ENCODE measurements at places on chromosomes 5 and 9.
A peak's percentile ranks its signal among the peaks of the same experiment; 100 is the strongest.

DNA sequence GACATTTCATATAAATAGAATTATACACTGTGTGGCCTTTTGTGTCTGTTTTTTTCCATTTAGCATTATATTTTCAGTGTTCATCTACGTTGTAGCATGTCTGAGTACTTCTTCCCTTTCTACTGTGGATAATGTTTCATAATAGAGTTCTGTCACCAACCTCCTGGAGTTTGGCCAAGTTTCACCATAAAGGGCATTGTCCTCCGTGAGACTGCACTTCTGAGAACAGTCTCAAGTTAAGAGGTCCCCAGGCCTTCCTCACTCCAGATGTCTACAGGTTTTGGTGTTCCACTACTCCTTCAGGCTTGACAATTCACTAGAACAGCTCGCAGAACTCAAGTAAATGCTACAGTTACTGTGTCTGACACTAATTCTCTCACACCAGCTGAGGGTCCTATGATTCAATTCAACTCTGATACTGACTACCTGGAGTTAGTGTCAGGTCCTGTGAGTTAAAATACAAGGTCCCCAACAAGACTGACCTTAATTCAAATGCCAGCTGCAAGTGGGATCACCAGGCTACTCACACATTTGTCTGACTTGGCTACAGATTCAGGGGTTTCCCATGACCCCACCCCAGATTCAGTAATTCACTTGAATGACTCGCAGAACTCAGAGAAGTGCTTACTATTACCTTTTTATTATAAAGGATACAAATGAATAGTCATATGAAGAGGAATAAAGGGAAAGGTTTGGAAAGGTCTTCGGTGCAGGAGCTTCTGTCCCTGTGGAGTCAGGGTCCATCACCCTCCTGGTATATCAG is 31.1 kb downstream of the SLC35A4 start:
- no peak for DNase-seq

DNA sequence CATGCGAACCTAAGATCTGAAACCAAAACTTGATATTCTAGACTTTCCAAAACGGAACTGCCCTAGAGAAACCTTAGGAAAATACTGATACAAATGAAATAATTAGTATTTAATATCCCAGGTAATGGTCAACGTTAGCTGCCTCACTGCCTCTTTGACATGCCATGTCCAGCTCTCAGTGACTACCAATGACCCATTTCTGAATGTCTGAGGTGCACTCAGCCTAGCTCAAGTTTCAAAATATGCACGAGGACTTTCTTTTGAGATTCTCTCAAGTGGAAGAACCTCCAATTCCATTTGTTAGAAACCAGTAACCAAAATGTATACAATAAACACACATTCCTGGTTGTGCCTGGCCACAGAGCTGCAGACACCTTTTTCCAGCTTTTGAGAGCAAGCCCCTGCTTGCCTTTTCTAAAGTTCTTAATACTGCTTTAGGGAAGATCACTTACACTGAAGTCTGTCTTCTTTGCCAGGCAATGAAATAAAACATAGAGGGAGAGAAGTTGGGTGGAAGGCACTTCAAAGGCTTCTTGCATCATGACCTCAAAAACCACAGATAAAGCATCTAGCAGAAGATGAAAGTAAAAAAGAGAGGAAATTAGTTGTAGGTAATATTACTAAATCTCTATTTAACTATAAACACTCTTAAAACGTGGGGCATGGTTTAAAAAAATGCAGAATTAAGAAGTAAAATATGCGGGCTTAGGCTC is 87.9 kb downstream of the MRPS27 start:
- no peak for DNase-seq

GRCh38 chr9:19498015-19498414 is 89.2 kb downstream of the ACER2 start:
- no peak for DNase-seq

DNA sequence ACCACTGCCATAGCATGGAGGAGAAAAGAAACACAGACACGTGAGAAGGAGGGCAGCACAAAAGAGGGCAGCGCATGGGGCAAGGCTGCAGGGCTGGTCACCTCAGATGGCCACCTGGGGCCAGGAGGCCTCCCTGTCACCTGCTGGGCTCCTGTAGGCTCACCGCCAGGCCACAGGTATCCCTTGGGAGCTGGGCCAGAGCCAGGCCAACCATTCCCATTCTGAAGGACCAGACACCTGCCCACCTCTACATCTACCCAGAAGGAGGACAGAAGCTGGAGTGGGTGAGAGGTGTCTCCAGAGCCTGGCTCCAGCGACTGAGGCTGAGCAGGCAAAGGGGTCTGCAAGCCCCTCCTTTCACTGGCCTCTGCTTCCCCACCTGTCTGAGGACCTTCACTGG is 103.1 kb downstream of the PAX5 start:
- peak; percentile 88 for DNase-seq

- no peak for DNase-seq
Observed at GRCh38 chr9:22829236-22829635, 382.6 kb downstream of the DMRTA1 start.

- no peak for DNase-seq
Observed at GRCh38 chr5:124419531-124419930, 326.9 kb downstream of the ZNF608 start.

- DNase-seq, result no peak
Observed at GRCh38 chr5:102307232-102307631, 11.1 kb upstream of the SLCO4C1 start.

DNA sequence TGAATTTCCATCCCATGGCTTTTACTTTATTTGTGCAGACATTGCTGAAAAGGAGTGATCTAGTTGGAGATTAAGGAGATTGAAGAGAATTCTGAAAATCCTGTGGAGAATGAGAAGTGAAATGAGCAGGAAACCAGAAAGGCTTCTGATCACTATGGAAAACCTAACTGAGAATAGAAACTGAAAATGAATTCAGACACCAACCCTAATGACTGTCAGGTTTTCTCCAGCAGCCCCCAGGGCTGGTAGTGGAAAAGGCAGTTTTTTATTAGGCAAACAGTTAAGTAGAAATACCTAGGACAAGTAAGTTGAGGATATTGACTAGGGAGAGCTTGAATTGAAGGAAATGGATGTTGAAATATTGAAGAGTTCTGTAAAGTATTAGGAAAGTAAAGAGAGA is 14.7 kb upstream of the ARRDC3 start:
- DNase-seq, result no peak

- DNase-seq, result no peak
Observed at GRCh38 chr5:56102889-56103288, 108.1 kb upstream of the IL6ST start.

DNA sequence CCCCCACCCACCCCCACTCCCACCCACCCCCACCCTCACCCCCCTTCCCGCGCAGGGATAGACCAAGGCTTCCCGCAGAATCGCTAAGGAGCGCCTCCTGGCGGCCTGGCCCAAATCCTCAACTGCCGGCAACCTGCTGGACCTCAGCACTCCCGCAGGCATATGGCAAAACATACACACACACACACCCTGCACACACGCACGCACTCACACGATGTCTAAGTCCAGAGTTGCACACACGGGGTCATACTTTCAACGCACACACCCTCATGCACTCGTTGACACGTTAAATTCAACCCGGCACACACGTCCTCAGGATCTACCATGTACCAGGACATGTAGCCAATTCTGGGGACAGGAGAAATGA is 1.7 kb downstream of the CPLX2 start:
- DNase-seq, result no peak

DNA sequence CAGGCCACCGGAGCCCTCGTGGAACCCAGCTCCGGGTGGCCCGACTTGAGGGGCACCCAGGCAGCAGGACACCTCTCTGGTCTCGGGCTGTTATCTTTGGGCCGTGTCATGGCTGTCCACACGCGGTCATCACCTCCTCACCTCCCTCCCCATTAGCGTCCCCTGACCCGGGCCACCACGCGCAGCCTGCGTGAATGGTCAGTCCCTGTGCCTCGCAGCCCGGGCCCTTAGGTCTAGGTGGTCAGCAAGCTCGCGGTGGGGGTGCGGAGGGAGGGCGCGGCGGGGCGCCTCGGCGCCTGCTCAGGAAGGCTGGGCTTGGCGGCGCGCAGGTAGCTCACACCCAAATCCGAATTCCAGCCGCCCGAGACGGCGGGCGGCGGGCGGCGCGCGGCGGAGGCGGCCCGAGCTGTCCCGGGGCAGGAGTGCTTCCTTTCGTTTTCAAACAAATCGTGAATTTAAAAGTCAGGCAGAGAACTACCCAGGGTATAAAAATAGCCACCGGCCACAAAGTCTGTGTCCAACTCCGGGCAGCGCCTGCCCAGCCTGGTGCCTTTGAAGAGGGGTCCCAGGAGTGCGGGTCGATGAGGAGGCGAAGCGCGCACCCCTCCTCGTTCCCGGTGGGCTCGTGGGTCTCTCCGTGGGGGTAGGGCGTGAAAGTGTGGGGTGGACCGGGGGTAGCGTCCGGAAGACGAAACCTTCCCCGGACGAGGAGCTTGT is 1.0 kb upstream of the RXRA start:
- no peak for DNase-seq

GRCh38 chr9:79812099-79812498 is 240.3 kb downstream of the TLE4 start:
- DNase-seq, result no peak

GRCh38 chr9:35563791-35564197 is 41.3 kb upstream of the TESK1 start:
- no peak for DNase-seq

GRCh38 chr9:97366889-97367288 is 45.0 kb upstream of the TDRD7 start:
- DNase-seq, result no peak

GRCh38 chr5:1272201-1272600 is 22.7 kb downstream of the TERT start:
- DNase-seq, result no peak

- no peak for DNase-seq
Observed at GRCh38 chr9:114480746-114481435, 24.4 kb downstream of the WHRN start.

DNA sequence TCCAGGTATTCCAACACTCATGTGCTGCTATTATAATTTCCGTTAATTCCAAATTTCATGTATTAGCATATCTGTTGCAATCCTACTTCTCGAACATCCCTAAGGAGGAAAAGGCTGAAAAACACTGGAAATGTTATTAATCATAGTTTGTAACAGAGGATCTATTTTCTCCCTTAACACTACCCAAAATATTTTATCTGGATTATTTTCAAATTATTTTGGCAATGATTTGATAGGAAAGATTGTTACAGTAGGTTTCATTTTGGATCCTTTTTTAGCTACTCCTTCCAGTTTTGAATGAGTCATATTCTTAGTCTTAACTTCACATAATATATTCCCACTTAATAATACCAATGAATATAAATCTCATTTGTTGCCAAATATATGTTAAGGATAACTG is 13.9 kb upstream of the NAA35 start:
- no peak for DNase-seq

DNA sequence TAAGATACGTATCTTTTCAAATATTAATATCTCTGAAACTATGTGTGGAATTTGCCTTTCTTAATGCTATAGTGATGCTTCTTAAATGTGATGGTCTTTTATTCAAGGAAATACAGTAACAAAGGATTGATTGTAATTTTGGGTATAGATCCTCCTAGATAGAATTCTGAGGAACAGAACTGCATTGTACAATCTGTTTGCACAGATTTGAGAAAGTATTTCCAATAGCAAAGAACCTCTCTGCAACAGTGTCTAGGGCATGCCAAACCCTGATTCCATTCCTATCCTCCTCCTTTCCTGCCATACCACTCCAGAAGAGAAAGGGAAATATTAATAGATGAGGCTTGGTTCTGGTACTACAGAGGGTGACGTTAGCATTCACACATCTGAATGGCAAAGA is 10.4 kb downstream of the SMIM15 start:
- no peak for DNase-seq

DNA sequence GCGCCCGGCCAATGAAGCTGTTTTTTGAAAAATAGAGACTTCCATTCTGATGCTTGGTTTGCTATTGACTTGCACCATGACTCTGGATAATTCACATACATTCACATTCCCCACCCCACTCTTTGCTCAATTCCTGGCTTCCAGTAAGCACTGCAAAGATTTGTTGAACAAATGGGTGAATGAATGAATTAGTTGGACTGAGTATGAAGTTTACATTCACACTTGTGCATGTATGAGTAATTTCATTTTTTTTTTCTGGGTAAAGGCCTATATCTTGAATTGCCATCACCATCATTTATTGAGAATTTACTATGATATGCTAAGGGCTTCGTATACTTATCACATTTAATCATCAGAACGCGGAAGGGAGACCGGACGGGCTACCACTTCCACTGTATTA is 13.8 kb upstream of the CCDC69 start:
- DNase-seq, result no peak

GRCh38 chr9:99822109-99822805 is 572 bp downstream of the NR4A3 start:
- no peak for DNase-seq

GRCh38 chr9:27675354-27675753 is 102.1 kb upstream of the C9orf72 start:
- no peak for DNase-seq

GRCh38 chr5:371811-372555 is 50.5 kb downstream of the AHRR start:
- DNase-seq, result peak; percentile 83

- DNase-seq, result no peak
Observed at GRCh38 chr5:19855453-19855852, 132.5 kb downstream of the CDH18 start.

DNA sequence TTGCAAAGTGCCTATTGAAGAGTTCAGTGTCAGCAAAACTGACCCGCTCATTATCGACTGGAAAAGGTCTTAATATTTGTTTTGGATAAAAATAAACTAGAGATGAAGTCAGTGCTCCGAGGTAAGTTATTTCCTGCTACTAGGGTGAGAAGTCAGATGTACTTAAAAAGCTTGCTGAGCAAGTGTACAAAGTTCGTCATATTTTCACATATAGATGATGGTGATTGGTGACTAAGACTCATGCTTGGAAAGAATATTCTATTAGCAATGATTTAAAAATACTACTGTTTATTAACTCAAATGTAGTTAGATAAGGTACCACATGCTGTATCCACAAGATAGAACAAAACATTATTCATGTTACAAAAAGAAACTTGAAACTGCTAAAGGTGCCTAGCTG is 643.7 kb downstream of the GABRG2 start:
- no peak for DNase-seq

- DNase-seq, result no peak
Observed at GRCh38 chr5:172162323-172162986, 25.6 kb downstream of the STK10 start.

GRCh38 chr5:31098811-31099210 is 94.7 kb upstream of the CDH6 start:
- no peak for DNase-seq

DNA sequence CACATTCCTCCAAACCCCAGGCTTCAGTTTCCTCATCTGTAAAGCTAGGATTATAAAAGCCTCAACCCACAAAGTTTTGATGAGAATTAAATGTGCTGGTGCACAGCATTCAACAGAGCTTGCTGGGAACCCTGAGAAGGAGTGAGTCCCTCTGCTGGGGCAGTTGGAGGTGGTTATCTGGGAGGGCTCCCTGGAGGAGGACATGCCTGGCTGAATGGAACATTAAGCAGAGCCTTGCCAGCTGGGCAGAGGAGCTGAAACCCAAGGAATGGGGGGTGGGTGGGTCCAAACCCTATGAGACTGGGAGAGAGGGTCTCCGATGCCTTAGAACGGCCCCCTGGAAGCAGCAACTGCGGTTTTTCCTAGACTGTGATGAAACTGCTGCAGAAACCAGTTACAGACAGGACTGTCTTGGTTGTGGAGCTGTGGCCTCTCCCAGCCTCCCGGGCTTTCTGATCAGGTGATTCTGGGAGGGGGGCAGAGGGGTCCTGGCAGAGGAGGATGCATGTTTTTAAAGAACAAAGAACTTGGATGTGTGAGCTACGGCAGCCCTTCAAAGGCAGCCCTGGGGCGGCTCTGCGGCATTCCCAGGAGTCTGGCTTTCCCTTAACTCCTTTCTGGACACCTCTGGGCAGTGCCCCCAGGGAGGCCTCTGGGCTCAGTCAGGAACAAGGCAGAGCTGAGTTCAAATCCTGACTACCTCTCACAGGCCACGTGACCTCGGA is 20.8 kb downstream of the FIBCD1 start:
- no peak for DNase-seq
